ENCODE measurements at places on chromosomes 2 and 18.

- no peak for DNase-seq
Measured at GRCh38 chr2:136034629-136035028, 49.2 kb upstream of the DARS1 start.

DNA sequence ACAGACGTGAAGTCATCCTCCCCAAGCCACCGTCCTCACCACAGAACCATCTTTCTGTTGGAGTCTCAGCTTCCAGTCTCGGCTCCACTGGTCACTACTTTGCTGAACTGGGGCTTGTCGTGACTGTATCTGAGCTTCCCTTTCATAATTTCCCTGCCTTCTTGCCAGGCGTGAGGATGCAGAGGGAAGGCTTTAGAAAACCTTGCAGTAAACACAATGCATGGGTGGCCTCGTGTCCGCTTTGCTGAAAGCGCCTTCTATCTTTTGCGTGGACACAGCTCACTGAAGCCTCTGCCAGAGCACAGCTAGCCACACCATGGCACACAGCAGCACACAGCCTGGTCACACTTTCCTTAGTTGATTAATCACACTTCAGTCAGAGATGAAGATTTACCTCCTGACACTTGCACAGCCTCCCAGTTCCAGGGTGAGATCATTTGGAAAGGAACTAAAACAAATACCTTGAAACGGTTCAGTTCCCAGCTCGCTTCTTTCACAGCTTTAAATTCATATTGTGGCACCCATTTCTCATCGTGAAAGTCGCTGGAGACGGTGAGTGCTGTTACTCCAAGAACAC lies 2.8 kb upstream of the GPR45 start:
- DNase-seq = no peak

DNA sequence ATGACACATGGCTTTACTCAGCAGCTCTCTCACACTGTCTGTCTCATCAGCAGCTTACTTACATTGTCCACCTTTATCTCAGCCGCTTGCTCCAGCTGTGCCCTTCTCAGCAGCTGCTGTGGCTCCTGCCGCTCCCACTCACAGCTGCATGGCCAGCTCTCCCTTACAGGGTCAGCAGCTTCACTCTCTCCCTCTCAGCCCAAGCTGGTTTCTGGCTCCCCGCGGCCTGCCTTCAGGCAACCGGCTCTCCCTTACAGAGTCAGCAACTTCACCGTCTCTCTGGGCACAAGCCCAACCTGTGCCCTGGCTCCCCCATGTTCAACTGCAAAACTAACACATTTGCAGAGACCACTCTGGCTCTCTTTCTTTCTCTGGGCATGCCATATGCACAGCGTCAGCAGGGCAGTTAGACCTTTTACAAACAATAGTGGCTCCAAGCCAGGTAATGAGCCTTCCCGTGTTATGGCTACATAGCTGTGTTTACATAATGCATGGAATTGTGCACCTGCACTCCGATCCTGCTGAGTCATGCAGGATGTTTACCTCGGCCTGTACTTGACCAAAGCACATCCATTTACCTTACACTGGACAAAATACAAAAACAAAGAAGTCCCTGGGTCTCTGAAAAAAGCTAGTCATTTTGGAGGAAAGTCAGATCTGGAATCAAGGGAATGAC lies 167.3 kb downstream of the DOK6 start:
- DNase-seq = no peak

DNA sequence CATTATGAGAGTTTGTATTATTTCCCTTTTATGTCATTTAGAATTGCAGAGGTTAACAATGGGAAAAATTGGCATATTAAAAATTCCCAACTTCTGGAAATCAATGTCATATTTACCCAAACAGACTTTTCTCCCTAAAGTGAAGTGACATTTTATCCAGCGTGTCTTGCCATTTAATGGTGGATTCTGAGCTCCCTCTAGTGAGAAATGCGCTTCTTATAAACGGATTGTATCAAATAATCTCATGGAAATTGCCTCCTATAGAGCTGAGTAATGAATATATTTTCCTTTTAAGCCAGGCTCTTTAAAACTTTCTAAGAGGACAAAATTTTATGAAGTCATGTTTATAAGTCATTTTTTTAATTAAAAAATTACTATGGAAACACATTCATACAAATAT lies 5.7 kb upstream of the GCFC2 start:
- DNase-seq = no peak

DNA sequence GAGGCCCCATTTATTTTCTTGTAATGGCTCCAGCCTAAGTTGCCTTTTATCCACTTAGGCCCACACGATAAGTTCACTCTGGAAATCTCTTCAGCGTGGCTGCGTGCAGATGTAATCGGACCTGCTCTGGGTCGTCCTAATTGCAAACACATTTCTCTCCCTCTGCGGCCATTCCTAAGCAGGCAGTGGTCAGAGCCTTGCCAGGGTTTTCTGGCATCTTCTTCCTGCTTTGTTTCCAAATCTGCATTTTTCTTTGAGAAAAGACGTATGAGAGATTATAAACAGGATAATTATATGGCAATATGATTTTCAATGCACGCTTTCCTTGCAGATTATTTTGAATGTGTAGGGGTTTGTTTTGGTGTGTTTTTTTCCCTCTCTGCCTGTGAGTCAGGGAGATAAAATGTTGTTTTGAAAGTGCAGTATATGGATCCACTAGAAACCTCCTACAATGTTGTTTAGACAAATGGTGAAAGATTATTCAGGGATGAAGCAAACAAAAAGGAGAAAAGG lies 239.4 kb upstream of the TANK start:
- DNase-seq = no peak

DNA sequence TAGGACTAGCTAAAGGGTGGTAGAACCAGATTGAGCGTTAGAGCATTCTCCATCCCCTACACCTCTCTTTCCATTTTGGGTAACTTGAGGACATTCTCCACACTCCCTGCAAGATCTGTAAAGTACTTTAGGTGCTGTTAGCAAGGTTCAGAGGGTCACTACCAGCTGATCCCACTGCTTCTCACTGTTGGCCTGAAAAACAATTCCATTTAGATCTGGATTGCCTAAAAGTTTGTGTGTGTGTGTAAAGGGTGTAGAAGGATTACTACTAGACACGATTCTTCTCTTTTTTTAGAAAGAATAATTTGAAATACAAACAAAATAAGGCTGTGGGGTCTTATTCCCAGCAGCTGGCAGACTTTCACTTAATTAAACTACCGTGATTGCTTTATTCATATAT lies 95.1 kb upstream of the TMEM178A start:
- no peak for DNase-seq

- DNase-seq = no peak
Measured at GRCh38 chr2:57947398-57947797, 99.2 kb upstream of the VRK2 start.

DNA sequence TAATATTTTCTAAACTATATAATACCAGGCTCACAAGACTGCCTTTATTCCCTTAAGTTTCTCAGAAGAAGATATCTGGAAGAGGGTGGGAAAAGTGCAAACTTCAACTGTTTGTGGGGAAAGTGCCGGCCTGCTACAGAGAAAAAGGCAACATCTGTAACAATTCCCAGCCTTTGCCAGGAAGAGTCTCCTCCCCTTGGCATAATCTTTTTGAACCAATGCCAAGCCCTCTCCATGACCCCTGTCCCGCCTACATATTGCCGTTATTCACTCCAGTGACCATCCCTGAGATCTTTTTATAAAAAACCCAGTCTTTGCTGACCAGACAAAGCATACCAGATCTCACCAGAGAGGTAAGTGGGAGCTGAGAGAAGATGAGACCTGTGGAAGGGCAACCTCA lies at the start of gene REG3G:
REG3G (plus strand) TSS at position 282 of the 400 bp plus-strand sequence. CDS start 392 bp downstream, outside the sequence.
- no peak for DNase-seq

All from RWPE1 (cell line).